COR-L47 (cell line): ENCODE measurements at places on chromosomes 5 and 9.

GRCh38 chr5:38274370-38274769, 16.0 kb downstream of the EGFLAM start:
- DNase-seq, result no peak

GRCh38 chr9:122095010-122095767, 2.1 kb upstream of the TTLL11 start:
- DNase-seq, result peak; percentile 39

DNA sequence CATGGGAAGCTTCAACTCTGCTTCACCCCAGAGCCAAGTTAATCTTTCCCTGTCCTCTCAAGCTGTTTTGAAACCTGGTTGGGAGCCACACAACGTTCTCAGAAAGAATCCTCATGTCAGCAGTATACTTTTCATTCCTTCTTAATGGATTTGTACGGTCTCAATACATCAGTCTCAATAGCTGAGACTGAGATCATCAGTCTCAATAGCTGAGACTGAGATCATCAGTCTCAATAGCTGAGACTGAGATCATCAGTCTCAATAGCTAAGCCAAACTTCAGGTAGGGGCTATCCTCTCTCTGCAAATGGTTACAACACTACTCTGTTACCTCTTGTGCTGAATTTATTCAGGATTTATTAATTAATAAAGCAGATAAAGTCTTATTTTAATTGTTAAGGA, 1317.4 kb upstream of the CDH9 start:
- no peak for DNase-seq

GRCh38 chr5:55345327-55345726, 37.5 kb downstream of the MTREX start:
- no peak for DNase-seq

DNA sequence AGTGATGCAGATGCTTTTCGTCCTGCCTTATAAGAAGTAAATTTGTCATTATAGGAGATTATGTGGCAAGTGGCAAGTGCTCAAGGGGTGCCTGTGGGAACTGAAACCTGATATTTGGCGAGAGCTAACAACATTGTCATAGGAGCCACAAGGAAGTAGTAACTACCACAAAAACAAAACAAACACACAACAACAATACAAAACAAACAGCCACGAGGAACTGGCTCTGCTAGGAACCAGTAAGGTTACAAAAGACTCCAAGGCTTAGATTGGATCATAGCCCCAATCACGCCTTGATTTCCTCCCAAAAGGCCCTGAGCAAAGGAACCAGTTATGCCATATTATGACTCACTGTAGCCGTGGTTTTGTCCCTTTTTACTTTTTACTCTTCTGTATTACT, 1045.2 kb downstream of the CDH12 start:
- DNase-seq, result no peak

DNA sequence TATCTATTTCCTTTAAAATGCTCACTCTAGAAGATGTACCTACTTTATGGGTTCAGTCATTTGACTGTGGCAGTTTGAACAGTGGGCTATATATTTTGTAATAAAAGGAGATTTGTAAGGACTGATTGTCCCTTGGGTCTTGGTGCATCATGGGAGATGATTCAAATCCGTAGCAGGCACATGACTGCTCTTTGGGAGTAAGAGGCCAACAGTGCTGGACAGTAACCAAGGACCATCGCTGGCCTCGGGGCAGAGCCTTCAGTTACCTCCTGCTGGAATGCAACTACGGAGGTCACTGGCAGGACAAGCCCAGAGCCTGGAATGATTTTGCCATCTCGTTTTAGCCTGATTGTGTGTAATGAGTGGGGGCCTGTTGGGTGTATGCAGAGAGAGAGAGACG, 7.0 kb upstream of the MAMDC2 start:
- DNase-seq, result no peak
